Stimulated activated CD4-positive, alpha-beta T cell treated with anti-CD3 and anti-CD28 coated beads, Interleukin-2, amount 100 ng/mL, for 24 hours (primary cell): ENCODE measurements at places on chromosomes 13 and 19.

- no peak for DNase-seq
These were observed 291.0 kb downstream of the DLEU7 start for GRCh38 chr13:50552424-50552966.

GRCh38 chr19:18364826-18365528 lies 21.0 kb upstream of the GDF15 start:
- DNase-seq = no peak

- DNase-seq = no peak
These were observed 955.6 kb downstream of the UQCRFS1 start for GRCh38 chr19:28257396-28257795.

DNA sequence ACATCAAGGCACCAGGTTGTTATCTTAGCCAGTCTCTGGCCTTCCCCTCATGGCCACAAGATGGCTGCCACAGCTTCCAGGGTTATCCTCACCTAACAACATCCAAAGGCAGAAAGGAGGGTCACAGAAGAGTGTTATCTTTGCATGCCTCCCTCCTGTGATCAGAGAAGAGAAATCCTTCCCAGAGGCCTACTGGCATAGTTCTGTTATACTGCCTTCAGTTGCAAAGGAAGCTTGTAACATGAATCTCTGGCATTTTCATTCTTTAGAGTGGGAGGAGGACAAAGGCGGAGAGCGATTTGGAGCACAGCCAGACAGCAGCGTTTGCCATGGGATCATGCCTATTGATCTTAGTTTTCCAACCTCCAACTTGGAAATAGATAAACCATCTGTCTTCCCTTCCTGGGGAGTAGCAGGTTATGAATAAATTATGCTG lies 135.7 kb downstream of the DNAJC15 start:
- no peak for DNase-seq

DNA sequence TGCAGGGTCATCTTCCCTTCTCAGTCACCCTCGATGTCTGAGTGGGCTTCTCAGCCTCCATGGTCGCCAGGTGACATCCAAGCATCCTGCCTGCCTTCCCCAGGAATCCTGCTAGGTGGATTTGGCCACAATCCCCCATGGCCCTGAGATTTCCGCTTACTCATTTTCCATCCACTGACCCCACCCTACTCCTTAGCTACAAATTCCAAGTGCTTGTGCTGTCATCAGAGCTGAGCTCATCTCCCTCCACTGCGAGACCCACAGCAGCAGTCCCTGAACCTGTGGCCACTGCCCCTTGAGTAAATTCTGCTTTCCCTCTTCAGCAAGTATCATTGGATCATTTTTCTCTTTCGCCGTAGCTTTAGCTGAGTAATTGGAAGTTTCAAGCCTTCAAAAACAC lies 90.5 kb upstream of the ANKRD10 start:
- no peak for DNase-seq

DNA sequence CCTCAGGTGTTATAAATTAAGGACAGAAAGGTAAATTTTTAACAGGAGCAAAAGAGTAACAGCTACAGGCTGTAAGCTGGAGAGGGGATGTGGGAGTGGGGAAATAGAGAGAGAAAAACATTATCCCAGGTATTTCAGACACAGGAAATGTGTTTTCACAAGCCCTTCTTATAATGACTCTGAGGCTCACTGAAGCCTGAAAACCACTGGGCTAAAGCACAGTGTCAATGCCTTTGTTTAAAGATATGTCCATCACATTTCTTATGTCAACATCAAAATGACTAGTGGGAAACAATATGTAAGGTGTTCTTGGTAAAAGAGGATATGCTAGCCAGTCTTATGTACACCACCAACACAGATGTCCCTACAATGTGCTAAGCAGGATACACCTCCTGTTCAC lies 365.9 kb downstream of the FGF14 start:
- no peak for DNase-seq

GRCh38 chr13:113931841-113932459 lies 41.9 kb downstream of the C13orf46 start:
- DNase-seq = no peak

GRCh38 chr13:52599848-52600603 lies 42.2 kb upstream of the HNRNPA1L2 start:
- peak; percentile 20 for DNase-seq

DNA sequence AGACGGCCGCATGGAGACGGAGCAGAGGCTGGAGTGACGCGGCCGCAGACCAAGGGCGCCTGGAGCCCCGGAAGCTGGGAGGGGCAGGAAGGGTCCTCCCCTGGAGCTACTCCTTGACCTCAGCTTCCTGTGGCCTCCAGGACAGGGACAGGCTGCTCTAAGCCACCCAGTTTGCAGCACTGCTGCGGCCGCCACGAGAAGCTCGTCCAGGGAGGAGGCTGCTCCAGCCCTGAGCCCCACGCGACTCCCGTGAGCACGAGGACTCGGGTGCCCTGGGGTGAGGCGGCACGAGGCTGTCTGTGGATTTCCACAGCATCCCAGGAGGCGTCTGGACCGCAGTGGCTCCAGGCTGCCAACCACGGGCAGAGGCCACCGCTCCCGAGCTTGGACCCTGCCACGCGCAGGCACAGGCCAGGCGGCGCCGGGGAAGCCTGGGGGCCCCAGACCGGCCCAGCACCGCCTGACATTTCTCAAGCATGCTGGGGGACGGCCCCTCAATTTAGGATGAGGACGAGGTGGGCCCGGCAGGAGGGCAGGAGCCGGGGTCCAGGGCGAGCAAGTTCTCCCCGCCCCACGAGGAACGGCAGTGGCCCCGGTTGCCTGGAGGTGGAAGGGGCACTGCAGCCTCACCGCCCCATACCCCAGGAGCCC lies 10.7 kb downstream of the SBNO2 start:
- no peak for DNase-seq

GRCh38 chr13:85040215-85040614 lies 759.0 kb downstream of the SLITRK6 start:
- DNase-seq = no peak

- DNase-seq = no peak
These were observed 31.7 kb upstream of the ZNF507 start for GRCh38 chr19:32313569-32314265.

DNA sequence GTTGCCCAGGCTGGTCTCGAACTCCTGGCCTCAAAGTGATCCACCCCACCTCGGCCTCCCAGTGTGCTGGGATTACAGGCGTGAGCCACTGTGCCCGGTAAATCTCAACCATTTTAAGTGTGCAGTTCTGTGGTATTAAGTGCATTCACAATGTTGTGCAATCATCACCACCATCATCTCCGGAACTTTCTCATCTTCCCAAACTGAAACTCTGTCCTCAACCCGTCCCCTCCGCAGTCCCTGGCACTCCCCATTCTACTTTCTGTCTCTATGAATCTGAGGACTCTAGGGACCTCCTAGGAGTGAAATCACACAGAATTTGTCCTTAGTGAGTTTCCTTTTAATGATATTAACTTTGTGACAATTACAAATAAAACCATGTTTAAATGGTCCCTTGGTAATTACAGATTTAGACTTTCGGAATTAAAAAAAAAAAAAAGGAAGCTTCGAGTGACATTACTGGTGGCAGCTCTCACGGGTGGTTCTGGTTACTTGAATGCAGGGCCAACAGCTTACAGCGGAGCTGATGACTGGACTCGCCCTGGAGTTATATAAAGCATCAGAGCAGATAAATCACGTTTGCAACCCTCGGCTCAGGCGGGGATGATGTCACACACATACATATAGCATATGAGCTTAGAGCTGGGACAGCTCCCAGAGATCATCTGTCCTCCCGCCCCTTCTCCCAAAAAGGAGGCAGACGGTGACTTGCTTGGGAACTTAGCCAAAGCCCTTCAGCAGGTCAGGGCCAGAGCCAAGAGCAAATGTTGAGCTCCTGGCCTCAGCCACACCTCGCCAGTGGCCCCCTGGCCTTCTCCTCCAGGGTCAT lies 89.8 kb downstream of the ZNF557 start:
- DNase-seq = no peak

DNA sequence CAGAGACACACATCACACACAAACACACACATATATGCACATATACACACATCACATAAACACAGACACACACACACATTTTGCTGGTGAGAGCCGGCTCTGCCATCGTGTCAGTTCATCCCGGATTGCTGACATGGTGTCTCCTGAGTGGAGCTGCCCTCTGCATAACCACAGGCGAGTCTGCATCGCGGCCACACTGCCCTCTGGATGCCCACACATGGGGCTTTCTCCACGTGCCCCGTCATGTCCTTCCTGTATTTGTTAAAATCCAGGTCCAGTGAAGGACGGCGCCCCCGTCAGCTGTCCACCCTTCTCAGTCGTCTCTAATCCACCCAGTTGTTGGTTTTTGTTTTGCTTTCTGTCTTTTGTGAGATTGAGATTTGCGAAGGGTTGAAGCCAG lies 52.6 kb upstream of the F7 start:
- DNase-seq = no peak

GRCh38 chr13:66128692-66129269 lies 1101.4 kb downstream of the PCDH9 start:
- no peak for DNase-seq

DNA sequence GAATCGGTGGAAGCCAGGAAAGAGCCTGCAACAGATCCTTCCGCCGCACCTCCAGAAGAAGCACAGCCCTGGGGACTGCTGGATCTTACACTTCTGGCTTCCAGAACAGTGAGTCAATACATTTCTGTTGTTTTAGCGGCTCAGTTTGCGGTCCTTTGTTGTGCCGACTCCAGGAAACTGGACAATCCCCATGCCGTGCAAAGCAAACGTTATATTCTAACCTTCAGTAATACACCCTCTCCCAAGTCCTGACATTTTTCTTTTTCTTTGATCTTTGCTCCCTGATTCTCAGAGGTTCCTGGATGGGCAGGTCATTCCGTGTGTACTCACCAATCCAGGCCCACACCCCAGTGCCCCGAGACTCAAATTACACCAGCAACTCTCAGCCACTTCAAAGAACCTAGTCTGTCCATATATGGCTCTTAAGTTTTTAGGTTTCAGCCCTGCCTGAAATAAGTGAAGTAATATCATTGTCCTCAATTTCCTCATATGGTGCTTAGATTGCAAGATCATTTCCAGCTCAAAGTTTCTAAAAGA lies 387.1 kb upstream of the SGCG start:
- no peak for DNase-seq

- DNase-seq = no peak
These were observed 72.8 kb upstream of the SPATA13 start for GRCh38 chr13:24087605-24088225.

DNA sequence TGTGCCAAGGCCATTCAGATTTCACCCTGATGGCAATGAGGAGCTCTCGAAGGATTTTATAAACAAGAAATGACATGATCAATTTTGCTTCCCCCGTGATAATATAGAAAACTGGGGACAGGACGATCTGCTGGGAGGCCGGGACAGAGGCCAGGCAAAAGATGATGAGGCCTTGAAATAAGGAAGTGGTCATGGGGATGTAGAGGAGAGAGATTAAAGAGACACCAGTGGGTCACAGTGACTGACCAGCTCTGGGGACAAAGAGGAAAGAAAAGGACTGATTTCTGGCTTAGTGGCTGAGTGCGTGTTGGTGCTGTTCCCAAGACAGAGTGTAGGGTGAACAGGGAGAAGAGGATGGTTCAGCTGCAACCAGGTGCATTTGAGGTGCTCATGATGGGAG lies 68.7 kb upstream of the FLT1 start:
- no peak for DNase-seq

GRCh38 chr13:99331881-99332293 lies 24.7 kb upstream of the GPR183 start:
- DNase-seq = no peak

- no peak for DNase-seq
These were observed 256.9 kb downstream of the ZNF536 start for GRCh38 chr19:30629086-30629485.

- no peak for DNase-seq
These were observed 8.7 kb upstream of the KANK2 start for GRCh38 chr19:11205939-11206570.

DNA sequence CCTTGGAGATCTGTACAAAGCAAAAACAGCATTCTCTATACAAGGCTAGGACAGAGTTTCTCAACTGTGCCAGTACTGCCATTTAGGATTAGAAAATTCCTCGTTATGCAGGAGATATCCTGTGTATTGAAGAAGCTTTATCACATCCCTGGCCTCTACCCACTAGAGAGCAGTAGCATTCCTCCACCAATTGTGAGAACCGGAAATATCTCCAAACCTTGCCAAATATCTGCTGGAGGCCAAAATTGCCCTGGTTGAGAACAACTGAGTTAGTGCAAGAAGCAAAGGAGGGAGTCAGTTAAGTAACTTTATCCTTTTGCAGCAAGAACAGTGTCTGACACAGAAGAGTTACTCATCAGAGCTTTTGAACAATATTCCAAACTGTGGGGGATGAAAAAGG lies 16.2 kb upstream of the FREM2 start:
- DNase-seq = no peak

GRCh38 chr13:63605403-63605802 lies 2189.8 kb upstream of the PCDH20 start:
- no peak for DNase-seq

GRCh38 chr13:109971456-109972090 lies 185.2 kb upstream of the IRS2 start:
- DNase-seq = no peak

DNA sequence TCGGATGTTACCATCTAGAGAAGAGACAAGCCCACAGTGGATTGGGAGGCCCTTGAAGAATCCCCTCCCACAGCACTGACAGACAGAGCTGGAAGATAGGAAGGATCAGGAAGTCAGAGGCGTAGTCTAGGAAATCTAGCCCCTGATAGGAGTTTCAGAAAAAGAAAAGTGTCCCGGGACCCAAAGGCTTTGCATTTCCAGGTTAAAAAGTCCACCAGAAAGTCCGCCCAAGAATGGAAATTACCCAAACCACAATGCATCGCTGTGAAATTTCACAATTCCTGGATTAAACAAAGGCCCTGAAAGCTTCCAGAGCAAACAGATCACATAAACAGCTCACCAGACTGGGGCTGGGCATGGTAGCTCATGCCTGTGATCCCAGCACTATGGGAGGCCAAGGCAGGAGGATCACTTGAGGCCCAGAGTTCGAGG lies 146.9 kb downstream of the KDM4B start:
- no peak for DNase-seq

DNA sequence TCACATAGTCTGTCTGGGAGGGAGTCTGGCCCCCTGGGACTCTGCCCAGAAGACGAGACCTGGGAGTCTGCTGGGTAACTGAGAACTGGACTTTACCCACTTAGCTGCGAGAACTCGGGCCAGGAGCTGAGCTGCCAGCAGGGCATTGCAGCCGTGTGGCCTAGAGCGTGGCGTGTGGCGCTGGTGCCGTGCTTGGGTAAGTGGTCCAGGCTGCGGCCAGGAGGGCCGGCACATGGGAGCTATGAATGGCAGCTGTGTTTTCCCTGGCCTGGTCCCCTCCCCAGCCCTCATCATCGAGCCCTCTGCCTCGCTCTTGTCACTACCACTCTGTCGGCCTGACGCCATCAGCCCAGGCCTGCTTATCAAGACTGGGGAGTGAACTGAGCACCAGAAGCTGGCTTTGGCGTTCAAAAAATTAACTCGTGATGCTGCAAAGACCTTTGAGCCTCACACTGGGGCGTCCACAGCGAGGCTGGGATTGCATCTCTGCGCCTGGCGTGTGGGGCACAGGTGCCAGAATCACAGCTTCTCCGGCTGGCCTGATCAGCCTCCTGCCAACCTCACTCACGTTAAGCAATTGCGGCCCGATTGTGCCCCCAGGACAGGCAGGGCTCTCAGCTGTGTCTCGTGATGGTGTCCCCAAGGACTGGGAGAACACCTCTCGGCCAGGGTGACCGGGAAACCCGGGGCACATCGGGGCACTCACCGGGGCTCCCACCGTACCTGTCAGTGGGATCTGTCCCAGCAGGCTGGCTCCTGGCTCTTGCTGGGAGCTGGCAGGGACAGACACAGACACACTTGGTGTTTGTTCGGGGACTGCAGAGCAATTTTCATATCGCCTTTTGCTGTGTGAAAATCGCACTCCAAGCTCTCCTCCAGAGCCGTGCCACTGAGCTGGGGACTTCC lies 85.9 kb downstream of the KDM4B start:
- no peak for DNase-seq

GRCh38 chr13:29180055-29180454 lies 359.9 kb downstream of the MTUS2 start:
- no peak for DNase-seq
